ENCODE measurements at places on chromosomes 16 and 17. TPM values are rescaled to one million over a fixed set of nuclear protein-coding genes. Genes with fewer than 3 reads are reported as not detected.

The SULT1A2 gene
- 0.31 TPM for total RNA-seq

The NOL3 gene
- 5.7 TPM for total RNA-seq

The EVI2B gene
- 94.2 TPM for total RNA-seq

The KRT31 gene
- not detected for total RNA-seq

The MAP3K3 gene
- 85.5 TPM for total RNA-seq

The STH gene
- total RNA-seq, result not detected

The FOXJ1 gene
- 1.4 TPM for total RNA-seq

The PKMYT1 gene
- total RNA-seq, result not detected

The NPIPB6 gene
- 4.0 TPM for total RNA-seq

The PLA2G10 gene
- total RNA-seq, result not detected

The SLFN13 gene
- total RNA-seq, result 15.0 TPM

- H3K36me3 ChIP-seq, result no peaks in the 10 kb centered on the region
- no peaks in the 10 kb centered on the region for H3K27me3 ChIP-seq
Measured at GRCh38 chr17:34166352-34166751, 88.7 kb upstream of the CCL2 start.

- peaks cover 5% of the 10 kb centered on the region for H3K4me1 ChIP-seq
- H3K27me3 ChIP-seq, result no peaks in the 10 kb centered on the region
Measured at GRCh38 chr17:28115046-28115445, 72.6 kb downstream of the NLK start.

DNA sequence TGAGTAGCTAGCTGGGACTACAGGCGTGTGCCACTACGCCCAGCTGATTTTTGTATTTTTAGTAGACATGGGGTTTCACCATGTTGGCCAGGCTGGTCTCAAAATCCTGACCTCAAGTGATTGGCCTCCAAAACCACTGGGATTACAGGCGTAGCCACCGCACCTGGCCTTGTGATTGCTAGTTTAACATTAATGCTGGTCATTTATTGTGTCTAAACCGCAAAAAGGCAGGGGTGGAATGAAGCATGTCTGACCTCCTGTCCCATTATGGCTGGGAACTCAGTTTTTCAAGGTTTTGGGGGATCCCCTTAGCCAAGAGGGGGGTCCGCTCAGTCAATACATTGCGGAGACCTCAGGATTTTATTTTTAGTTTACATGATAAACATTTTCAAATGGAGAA is 10.7 kb upstream of the CNGB1 start:
- no peak for DNase-seq
- peaks cover 6% of the 10 kb centered on the region for H3K4me1 ChIP-seq
- no peak overlapping the region for H3K4me3 ChIP-seq
- no peaks in the 10 kb centered on the region for H3K36me3 ChIP-seq
- H3K27me3 ChIP-seq, result no peaks in the 10 kb centered on the region

DNA sequence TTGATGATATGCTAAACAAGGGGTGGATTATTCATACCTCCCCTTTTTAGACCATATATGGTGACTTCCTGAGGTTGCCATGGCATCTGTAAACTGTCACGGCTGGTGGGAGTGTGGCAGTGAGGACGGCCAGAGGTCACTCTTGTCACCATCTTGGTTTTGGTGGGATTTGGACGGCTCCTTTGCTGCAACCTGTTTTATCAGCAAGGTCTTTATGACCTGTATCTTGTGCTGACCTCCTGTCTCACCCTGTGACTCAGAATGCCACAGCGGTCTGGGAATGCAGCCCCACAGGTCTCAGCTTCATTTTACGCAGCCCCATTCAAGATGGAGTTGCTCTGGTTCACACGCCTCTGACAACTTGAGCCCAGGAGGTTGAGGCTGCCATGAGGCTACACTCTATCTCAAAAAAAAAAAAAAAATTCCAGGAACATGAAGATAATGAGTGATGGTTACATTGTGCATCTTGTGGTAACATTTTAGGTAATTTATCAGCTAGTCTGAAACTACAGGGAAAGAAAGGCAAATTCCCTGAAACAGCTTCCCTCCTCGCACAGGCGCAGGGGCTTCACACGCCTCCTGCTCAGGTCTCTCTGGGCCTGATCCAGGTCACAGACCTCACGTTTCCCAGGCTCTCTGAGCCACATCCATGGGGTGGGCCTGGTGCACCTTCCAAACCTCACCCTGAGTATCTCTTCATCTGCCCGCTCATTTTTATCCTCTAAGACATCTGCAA is 15.3 kb upstream of the UBE2I start:
- DNase-seq, result no peak
- H3K4me1 ChIP-seq, result no peaks in the 10 kb centered on the region
- H3K36me3 ChIP-seq, result no peaks in the 10 kb centered on the region
- H3K27me3 ChIP-seq, result no peaks in the 10 kb centered on the region

- H3K4me3 ChIP-seq, result no peak overlapping the region
- H3K27me3 ChIP-seq, result no peaks in the 10 kb centered on the region
- no peaks in the 10 kb centered on the region for H3K36me3 ChIP-seq
- no peak for DNase-seq
Measured at GRCh38 chr17:41647038-41647813, 22.9 kb upstream of the KRT17 start.

DNA sequence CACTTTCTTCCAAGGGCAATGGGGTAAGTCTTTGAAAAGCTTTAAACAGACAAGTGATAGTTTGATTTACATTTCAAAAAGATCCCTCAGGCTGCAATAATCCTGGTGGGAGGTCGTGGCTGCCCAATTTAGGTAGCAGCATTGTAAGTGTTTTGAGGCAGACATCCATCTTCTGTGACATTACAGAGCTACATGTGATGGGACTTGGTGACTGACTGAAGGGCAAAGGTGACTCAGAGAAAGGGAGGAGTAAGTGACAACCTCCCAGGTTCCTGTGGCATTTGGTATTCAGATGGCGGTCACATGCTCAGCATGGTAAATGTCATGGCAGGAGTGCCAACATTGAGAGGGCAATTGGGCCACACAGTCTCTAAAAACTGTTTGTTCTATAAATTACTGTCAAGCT is 26.5 kb downstream of the STAT3 start:
- DNase-seq, result no peak
- H3K4me3 ChIP-seq, result no peak overlapping the region
- no peaks in the 10 kb centered on the region for H3K27me3 ChIP-seq
- no peak overlapping the region for H3K27ac ChIP-seq
- H3K36me3 ChIP-seq, result no peaks in the 10 kb centered on the region

DNA sequence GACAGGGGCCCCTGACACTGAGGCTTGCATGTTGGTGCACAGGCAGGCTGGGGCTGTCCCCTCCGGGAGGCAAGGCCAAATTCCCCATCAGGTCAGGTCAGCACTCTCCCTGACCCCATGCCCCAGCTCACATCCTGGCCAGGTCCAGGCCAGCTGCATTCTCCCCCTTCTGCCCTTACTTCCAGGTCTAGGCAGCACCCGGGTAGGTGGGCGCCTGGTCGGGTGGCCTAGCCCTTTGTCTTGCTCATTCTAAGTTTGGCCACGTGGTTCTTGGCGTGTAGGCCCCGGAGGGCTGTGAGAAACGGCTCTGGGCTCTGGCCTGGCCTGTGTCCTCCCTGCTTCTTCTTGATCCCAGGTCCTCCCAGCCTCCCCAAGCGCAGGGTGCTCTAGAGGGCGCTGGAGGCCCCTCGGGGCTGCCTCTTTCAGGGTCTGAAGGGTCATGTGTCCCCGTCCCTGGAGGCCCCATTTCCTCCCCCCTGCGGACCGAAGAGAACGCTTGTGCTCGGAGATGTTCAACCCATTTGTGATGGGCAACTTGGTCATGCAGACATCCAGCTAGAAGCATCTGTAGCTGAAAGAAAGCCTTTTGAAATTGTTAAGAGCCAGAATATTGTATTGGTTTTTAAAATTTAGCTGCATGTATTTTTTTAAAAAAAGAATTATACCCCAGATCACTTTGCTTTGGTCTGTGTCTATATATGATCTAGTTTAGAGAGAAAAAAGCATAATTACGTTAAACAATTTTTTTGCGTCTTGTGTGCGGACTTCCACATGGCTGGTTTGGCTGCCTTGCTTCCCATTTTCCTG is 6.7 kb downstream of the BAHCC1 start:
- H3K27me3 ChIP-seq, result peaks cover 40% of the 10 kb centered on the region
- no peak for DNase-seq
- H3K27ac ChIP-seq, result no peak overlapping the region
- no peak overlapping the region for H3K4me3 ChIP-seq
- peaks cover 21% of the 10 kb centered on the region for H3K4me1 ChIP-seq
- no peaks in the 10 kb centered on the region for H3K36me3 ChIP-seq

GRCh38 chr17:40470932-40471828 is 27.9 kb downstream of the IGFBP4 start:
- H3K27ac ChIP-seq, result no peak overlapping the region
- no peak overlapping the region for H3K4me3 ChIP-seq
- DNase-seq, result no peak
- H3K27me3 ChIP-seq, result no peaks in the 10 kb centered on the region

DNA sequence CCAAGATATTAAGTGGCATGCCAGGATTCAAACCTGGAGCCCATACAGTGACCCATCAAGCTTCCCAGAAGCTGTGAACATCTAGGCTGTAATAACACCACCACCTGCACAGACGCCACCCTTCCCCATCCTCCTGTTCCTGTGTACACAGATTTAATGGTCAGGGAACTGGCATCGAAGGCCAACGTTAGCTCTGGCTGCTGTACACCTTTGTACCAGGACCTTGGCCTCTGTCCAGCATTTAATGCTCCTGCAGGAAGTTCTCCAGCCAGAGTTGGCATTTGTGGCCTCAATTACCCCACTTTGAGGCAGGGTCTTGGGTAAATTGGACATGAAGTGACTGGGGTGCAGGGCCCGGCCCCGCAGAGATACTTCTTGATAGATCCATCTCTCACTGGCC is 49.3 kb downstream of the SCNN1B start:
- H3K4me1 ChIP-seq, result no peaks in the 10 kb centered on the region
- H3K27ac ChIP-seq, result no peak overlapping the region
- H3K27me3 ChIP-seq, result no peaks in the 10 kb centered on the region
- H3K4me3 ChIP-seq, result no peak overlapping the region
- no peak for DNase-seq
- no peaks in the 10 kb centered on the region for H3K36me3 ChIP-seq

DNA sequence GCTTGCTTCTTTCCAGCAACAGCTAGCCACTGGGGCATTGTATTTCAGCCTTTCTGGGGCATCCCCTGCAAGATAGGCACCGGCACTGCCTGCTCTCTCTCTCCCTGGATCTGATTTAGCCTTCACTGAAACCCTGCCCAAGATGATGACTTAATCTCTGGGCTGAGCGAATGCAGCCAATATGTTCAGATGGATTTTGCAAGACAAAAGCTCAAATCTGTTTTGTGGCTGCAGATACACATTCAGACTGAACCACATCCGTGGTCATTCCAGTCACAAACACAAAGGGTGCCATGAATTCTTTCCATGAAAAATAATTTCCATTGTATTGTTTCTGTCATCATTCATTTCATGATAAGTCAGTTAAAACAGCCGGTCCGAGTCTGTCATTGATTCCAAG is 24.2 kb downstream of the SOST start:
- no peaks in the 10 kb centered on the region for H3K36me3 ChIP-seq
- H3K27me3 ChIP-seq, result no peaks in the 10 kb centered on the region
- DNase-seq, result no peak
- H3K4me3 ChIP-seq, result no peak overlapping the region
- no peaks in the 10 kb centered on the region for H3K4me1 ChIP-seq

DNA sequence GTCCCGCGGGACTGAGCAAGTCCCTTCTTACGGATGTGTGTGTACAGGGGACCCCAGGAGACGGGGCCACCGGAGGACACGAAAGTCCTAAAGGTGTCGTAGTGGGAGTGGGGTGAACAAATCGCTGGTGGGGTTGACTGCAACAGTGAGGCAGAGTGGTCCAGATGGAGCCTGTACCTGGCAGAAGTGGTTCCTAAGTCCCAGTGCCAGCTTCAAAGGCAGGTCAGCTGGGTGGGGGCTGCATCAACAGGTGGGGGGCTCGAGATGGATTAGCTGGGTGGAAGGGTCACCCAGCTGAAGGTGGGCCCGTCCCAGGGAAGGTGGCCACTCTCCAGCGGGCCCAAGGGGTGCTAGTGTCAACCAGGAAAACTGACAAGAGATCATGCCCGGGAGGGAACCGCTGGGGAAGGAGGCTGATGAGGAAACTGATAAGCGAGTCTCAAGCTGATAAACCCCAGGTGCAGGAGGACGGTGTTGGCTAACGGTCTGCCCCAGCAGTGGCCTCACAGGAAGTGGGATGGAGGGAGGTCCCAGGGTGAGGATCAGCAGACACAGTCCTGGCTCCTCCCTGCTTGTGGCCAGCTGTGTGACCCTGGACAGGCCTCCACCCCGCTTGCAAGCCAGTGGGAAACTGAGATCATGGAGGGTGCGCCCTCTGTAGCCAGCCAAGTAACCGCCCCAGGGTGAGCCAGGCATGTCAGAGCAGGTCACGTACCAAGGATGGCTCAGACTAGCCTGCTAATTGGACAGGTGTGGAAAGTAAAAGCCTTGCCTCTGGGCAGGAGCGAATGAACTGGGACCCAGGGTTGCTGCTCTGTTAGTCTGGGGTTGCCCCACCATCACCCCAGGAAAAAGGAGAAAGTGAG is 1.0 kb downstream of the ORAI3 start:
- H3K27me3 ChIP-seq, result no peaks in the 10 kb centered on the region
- no peaks in the 10 kb centered on the region for H3K36me3 ChIP-seq
- H3K27ac ChIP-seq, result peak overlapping the region; percentile 75
- DNase-seq, result no peak
- H3K4me1 ChIP-seq, result peaks cover 11% of the 10 kb centered on the region
- peak overlapping the region; percentile 74 for H3K4me3 ChIP-seq

DNA sequence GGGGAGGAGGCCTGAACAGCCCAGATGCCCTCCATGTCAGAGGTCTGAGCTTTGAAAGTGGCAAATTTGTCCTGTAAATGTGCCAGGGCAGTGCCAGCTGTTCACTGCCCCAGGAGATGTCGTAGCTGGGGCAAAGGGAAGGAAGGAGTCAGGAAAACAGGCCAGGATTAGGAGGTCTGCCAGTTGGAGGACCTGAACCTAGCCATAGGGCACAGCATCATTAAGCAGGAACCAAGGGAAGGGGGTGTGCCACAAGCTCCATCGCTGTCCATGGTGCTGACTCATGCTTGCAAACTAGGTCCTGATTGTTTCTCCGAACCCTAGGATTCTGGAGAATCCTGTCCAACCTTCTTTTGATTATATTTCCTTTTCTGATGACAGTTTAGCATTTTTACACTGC is 124.2 kb downstream of the TMEM132E start:
- H3K36me3 ChIP-seq, result no peaks in the 10 kb centered on the region
- no peak for DNase-seq
- H3K4me1 ChIP-seq, result no peaks in the 10 kb centered on the region
- no peaks in the 10 kb centered on the region for H3K27me3 ChIP-seq
- H3K27ac ChIP-seq, result no peak overlapping the region
- no peak overlapping the region for H3K4me3 ChIP-seq

GRCh38 chr17:19546289-19547065 is 12.8 kb downstream of the SLC47A1 start:
- no peaks in the 10 kb centered on the region for H3K36me3 ChIP-seq
- H3K27ac ChIP-seq, result no peak overlapping the region
- H3K4me3 ChIP-seq, result no peak overlapping the region
- no peaks in the 10 kb centered on the region for H3K27me3 ChIP-seq
- peak; percentile 13 for DNase-seq

GRCh38 chr16:30372038-30372712 is 1.9 kb upstream of the TBC1D10B start:
- H3K27me3 ChIP-seq, result no peaks in the 10 kb centered on the region
- H3K27ac ChIP-seq, result peak overlapping the region; percentile 80
- H3K36me3 ChIP-seq, result no peaks in the 10 kb centered on the region
- no peak for DNase-seq
- H3K4me3 ChIP-seq, result no peak overlapping the region
- peaks cover 37% of the 10 kb centered on the region for H3K4me1 ChIP-seq

- H3K27ac ChIP-seq, result no peak overlapping the region
- peaks cover 4% of the 10 kb centered on the region for H3K36me3 ChIP-seq
Measured at GRCh38 chr16:67104061-67104460, 5.7 kb upstream of the PHAF1 start.

GRCh38 chr16:2963723-2964474 is at the start of gene KREMEN2:
KREMEN2 (plus strand) TSS chr16:2964275; CDS start chr16:2964521, 246 bp downstream.
- peak within 1 kb of the TSS; percentile 44 for H3K4me3 ChIP-seq
- H3K27ac ChIP-seq, result no peak within 1 kb of the TSS
- peaks cover 5% of the 10 kb centered on the region for H3K27me3 ChIP-seq
- H3K4me1 ChIP-seq, result peaks cover 13% of the 10 kb centered on the region
